Tibial artery (tissue), 4 donors: ENCODE measurements at places on chromosomes 6 and 20.

GRCh38 chr6:105322499-105323225 is 80.2 kb downstream of the PREP start:
- H3K27me3 ChIP-seq: no peaks in the 10 kb centered on the region
- no peak for DNase-seq
- H3K36me3 ChIP-seq: peaks cover 16% of the 10 kb centered on the region
- H3K27ac ChIP-seq: no peak overlapping the region

GRCh38 chr6:56959938-56960337 is 5.0 kb downstream of the BEND6 start:
- no peak overlapping the region for H3K27ac ChIP-seq
- no peak for DNase-seq
- peaks cover 10% of the 10 kb centered on the region for H3K4me1 ChIP-seq
- H3K4me3 ChIP-seq: no peak overlapping the region
- no peaks in the 10 kb centered on the region for H3K27me3 ChIP-seq
- no peaks in the 10 kb centered on the region for H3K36me3 ChIP-seq

- H3K4me3 ChIP-seq: no peak overlapping the region
- no peak for DNase-seq
- no peaks in the 10 kb centered on the region for H3K4me1 ChIP-seq
- H3K36me3 ChIP-seq: no peaks in the 10 kb centered on the region
- no peaks in the 10 kb centered on the region for H3K27me3 ChIP-seq
- H3K27ac ChIP-seq: no peak overlapping the region
Observed at GRCh38 chr6:2522521-2522920, 228.2 kb downstream of the MYLK4 start.

GRCh38 chr6:56490993-56491392 is 151.7 kb downstream of the DST start:
- no peak for DNase-seq
- H3K4me3 ChIP-seq: no peak overlapping the region
- no peak overlapping the region for H3K27ac ChIP-seq
- H3K4me1 ChIP-seq: no peaks in the 10 kb centered on the region
- H3K27me3 ChIP-seq: no peaks in the 10 kb centered on the region
- peaks cover 52% of the 10 kb centered on the region for H3K36me3 ChIP-seq

DNA sequence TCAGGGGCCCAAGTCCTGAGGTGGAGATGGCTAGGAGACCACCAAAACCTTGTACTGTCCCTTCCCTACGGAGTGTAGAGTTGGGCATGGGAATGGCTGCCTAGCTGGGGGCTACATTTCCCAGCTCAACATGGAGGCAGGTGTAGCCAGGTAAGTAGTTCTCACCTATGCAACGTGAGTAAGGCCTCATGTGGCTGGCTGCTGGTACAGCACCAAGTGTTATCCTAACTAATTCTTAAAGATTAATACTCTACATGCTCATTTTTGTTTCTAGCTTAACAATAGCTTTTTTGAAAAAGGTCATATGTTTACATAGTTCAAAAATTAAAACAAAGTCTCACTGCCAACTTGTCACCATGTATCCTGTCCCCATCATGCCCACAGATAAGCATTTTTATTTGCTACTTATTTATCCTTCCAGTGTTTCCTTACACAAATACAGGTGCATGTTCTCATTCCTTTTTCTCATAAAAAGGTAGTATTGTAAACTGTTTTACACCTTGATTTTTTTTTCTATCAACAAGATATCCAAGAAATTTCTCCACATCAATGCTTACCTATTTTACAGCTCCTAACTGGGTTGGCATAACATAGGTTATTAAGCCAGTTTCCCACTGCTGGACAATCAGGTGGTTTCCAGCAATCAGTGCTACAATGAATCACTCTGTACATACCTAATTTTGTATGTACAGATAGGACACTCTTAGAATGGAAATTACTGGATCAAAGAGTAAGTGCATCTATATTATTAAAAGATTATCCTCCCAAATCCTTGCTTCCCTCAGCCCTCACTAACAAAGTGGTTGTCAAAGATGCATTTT is 25.5 kb downstream of the ABHD12 start:
- H3K27me3 ChIP-seq: no peaks in the 10 kb centered on the region
- H3K4me1 ChIP-seq: no peaks in the 10 kb centered on the region
- no peak for DNase-seq
- H3K36me3 ChIP-seq: no peaks in the 10 kb centered on the region
- no peak overlapping the region for H3K4me3 ChIP-seq
- no peak overlapping the region for H3K27ac ChIP-seq

- H3K4me3 ChIP-seq: no peak overlapping the region
- DNase-seq: no peak
- H3K27ac ChIP-seq: no peak overlapping the region
Observed at GRCh38 chr6:38503032-38503773, 136.5 kb downstream of the BTBD9 start.

GRCh38 chr20:63546956-63547724 is 409 bp downstream of the SRMS start:
- peaks cover 74% of the 10 kb centered on the region for H3K27me3 ChIP-seq
- no peak overlapping the region for H3K27ac ChIP-seq
- no peak overlapping the region for H3K4me3 ChIP-seq
- no peaks in the 10 kb centered on the region for H3K4me1 ChIP-seq
- DNase-seq: no peak

DNA sequence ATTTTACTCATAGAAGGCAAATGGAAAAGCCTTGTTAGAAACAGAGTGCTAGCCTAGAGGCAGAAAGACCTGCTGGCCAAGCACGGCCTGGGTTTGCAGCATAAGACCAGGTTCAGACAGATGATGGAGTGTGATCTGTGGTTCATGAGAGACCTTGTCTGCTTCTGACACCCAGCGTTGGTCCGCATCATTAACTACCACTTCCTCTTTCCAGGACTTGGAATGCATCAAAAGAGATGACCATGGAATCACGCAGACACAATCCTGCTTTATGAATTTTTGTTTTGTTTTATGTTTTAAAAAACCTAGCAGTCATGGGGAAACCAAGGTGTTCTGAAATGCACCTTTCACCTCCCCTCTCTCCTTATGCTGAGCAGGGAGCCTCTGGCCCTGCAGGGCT is 76.8 kb upstream of the SYNDIG1 start:
- H3K36me3 ChIP-seq: no peaks in the 10 kb centered on the region
- H3K4me1 ChIP-seq: no peaks in the 10 kb centered on the region
- H3K4me3 ChIP-seq: no peak overlapping the region
- no peak for DNase-seq
- H3K27ac ChIP-seq: no peak overlapping the region
- no peaks in the 10 kb centered on the region for H3K27me3 ChIP-seq

DNA sequence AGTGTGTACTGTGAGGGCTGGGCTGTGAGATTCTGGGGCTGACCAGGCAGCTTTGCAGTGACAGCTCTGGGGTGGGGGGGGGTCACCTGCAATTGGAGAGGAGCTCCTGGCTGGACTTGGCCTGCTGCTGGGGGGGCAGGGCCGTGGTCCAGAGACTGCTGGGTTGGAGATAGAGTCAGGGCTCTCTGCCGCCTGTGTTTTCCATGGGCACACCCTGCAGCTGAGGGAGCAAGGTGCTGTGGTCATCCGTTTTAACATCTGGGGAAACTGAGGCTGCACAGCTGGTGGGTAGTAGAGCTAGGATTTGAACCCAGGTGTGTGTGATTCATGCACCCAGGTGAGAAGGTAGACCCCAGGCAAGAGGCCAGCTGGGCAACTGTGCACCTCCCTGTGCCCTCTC is 7.3 kb downstream of the DLGAP4 start:
- H3K27me3 ChIP-seq: no peaks in the 10 kb centered on the region
- peak; percentile 34 for DNase-seq
- H3K27ac ChIP-seq: no peak overlapping the region
- no peak overlapping the region for H3K4me3 ChIP-seq

DNA sequence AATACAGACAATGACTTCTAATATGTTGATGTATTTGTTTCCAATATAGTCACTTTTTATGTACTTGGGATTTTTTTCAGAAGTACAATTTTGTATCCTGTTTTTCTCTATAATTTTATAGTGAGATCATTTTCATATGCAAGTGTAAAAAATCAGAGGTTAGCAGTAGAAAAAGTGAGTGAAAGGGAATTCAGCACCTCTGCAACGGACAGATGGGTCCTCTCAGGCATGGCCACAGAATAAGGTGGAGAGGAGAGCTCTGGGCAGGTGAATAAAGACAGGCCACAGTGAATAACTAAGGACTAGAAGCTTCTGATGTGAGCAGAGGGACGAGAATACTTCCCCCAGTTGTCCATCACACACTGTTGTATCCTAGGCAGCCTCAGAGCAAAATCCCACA is 210.1 kb upstream of the CNR1 start:
- H3K27ac ChIP-seq: peak overlapping the region; percentile 82
- no peaks in the 10 kb centered on the region for H3K27me3 ChIP-seq
- H3K4me3 ChIP-seq: no peak overlapping the region

- H3K4me1 ChIP-seq: peaks cover 40% of the 10 kb centered on the region
- H3K27ac ChIP-seq: no peak overlapping the region
- no peaks in the 10 kb centered on the region for H3K27me3 ChIP-seq
- no peak overlapping the region for H3K4me3 ChIP-seq
- peaks cover 55% of the 10 kb centered on the region for H3K36me3 ChIP-seq
Observed at GRCh38 chr6:35681298-35681697, 7.4 kb downstream of the FKBP5 start.

- peak overlapping the region; percentile 28 for H3K27ac ChIP-seq
- H3K4me3 ChIP-seq: no peak overlapping the region
- no peaks in the 10 kb centered on the region for H3K27me3 ChIP-seq
- no peak for DNase-seq
- H3K36me3 ChIP-seq: no peaks in the 10 kb centered on the region
Observed at GRCh38 chr6:77015350-77015749, 447.9 kb downstream of the HTR1B start.

DNA sequence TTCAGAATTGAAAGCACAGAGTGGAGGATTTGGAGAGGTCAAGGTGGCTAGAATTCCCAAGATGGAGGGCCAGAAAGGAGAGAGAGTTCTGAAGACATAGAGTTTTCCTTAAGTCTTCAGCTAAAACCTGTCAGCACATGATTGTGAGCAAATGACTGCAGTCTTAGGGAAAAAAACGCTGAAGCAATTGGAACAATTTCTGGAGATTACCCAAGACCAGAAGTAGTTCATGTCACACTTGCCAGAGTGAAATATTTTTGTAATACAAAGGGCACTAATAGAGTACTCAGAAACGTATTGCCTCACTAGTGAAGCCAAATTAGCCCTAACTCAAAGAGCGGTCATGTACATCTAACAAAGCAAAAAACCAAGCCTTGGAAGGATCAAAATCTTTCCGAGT is 541.3 kb upstream of the MARCKS start:
- H3K4me3 ChIP-seq: no peak overlapping the region
- H3K4me1 ChIP-seq: peaks cover 11% of the 10 kb centered on the region
- no peaks in the 10 kb centered on the region for H3K36me3 ChIP-seq

DNA sequence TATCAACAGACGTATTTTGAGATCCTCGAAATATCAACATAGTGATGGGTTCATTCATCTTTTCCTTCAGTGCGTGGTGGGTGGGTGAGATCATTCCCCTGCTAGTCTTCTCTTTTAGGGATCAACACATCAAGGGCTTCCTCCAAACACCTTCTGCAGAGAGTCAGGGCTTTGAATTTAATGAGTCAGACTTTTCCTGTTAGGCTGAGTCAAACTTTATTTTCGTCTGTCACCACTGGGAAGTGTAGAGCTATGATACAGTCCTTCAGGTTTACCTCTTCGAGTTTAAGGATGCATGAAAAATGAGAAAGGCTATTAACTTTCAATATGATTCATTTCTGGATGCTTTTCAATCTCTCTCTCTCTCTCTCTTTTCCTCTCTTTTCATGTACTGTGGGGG is 189.1 kb downstream of the BMP2 start:
- no peak overlapping the region for H3K27ac ChIP-seq
- H3K27me3 ChIP-seq: no peaks in the 10 kb centered on the region
- H3K4me1 ChIP-seq: no peaks in the 10 kb centered on the region
- no peak overlapping the region for H3K4me3 ChIP-seq

- no peaks in the 10 kb centered on the region for H3K27me3 ChIP-seq
- no peaks in the 10 kb centered on the region for H3K36me3 ChIP-seq
- H3K4me3 ChIP-seq: no peak overlapping the region
- H3K27ac ChIP-seq: peak overlapping the region; percentile 38
- peaks cover 21% of the 10 kb centered on the region for H3K4me1 ChIP-seq
Observed at GRCh38 chr20:53872561-53873229, 197.7 kb downstream of the BCAS1 start.

DNA sequence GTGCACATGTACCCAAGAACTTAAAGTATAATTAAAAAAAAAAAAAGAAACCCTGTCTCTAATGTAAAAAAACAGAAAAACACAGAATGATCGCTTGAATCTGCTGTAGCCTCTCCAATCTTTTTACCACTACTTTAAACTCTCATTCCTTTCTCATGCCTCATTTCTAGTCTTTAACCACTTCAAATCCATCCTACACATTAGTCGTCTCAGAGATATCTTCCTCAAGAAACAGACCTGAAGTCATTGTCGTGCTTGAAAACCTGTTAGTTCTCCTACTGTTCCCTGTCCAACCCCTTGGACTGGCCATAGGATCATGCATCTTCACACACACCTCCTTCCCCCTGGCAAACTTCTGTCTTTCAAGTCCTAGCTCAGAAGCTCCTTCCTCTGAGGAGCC is 112.1 kb upstream of the BCLAF1 start:
- DNase-seq: no peak
- H3K4me3 ChIP-seq: no peak overlapping the region
- no peaks in the 10 kb centered on the region for H3K36me3 ChIP-seq
- no peak overlapping the region for H3K27ac ChIP-seq
- no peaks in the 10 kb centered on the region for H3K27me3 ChIP-seq

DNA sequence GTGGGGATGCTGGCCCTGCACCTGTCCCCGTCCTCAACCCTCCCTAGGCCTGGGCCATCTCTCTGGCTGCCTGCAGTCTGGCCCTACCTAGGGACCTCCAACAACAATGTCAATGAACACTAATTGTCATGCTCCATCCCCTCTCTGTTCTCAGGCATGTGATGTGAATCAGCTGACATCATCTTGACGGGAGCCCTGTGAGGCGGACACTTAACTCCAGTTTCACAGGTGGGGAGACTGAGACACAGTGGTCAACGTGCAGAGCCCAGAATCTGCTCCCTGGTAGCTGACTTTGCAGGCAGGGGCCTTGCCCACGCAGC is 762 bp upstream of the TCEA2 start:
- no peaks in the 10 kb centered on the region for H3K27me3 ChIP-seq
- H3K27ac ChIP-seq: peak overlapping the region; percentile 89
- H3K36me3 ChIP-seq: no peaks in the 10 kb centered on the region
- DNase-seq: no peak

DNA sequence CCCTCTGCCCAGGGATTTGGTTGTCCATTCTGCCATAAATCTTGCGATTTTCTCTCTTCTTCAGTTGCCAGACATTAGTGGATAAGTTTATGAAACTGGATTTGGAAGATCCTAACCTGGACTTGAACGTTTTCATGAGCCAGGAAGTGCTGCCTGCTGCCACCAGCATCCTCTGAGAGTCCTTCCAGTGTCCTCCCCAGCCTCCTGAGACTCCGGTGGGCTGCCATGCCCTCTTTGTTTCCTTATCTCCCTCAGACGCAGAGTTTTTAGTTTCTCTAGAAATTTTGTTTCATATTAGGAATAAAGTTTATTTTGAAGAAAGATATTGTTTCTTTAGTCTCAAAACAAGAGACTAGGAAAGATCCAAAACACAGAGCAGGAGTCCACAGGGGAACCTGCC is at the start of gene SAPCD1:
TSS of gene SAPCD1 (plus strand) at position 301 of the 400 bp plus-strand sequence. CDS start 399 bp downstream, outside the sequence.
- H3K4me1 ChIP-seq: peaks cover 7% of the 10 kb centered on the region
- H3K36me3 ChIP-seq: peaks cover 19% of the 10 kb centered on the region
